ENCODE measurements at places on chromosomes 12 and 14.
A peak's percentile ranks its signal among the peaks of the same experiment; 100 is the strongest.

DNA sequence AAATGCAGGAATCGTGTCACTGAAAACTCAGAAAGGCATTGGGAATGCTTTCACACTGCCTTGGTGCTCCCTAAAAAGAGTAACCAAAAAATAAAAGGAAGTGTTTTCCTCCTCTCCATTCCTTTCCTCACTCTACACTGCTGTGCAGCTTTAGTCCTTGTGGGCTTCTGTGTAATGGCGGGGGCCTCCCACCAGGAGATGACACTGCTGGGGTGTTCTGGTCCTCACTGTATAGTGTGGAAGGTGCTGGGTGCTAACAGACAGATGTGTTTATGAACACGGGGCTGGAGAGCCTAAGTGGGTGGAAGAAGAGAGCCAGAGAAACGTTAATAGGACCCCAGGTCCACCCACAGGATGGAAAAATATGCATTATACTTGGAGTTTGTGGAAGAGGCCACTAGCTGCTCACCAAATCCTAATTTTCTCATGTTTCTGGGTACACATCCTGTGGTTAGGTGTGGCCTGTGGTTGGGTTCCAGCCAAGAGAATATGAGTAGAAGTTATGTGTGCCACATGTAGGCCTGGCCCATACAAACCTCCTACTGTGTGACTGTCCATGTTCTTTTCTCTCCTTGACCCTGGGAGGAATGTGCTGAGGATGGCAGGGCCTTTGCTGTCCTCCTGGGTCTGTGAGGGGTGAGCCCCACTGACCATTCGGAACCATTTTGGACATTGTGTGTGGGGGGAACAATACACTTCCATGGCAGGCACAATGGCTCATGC, 14.0 kb upstream of the C1S start:
- DNase-seq, result no peak

- DNase-seq, result no peak
These were observed 16.7 kb upstream of the IFNG start for GRCh38 chr12:68176257-68176656.

DNA sequence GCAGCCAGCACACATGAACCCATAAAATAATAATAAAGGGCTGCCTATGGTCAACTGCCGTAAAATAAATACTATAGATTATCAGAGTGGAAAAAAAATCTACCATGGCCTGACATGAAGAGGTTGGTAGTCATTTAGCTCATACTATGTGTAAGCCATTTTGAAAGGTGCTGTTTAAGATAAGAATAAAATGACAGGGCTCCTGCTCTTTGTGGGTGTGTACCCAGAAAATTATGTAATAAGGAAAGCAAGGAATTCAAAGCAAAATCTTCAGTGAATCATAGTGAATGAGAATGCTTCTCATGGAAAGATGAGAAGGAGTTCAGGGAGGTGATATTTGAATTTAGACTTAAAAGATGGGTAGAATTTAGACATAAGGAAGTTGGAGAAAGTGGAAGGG, 42.9 kb upstream of the PPM1H start:
- no peak for DNase-seq

- DNase-seq, result no peak
These were observed 3.1 kb upstream of the LMO3 start for GRCh38 chr12:16608946-16609539.

GRCh38 chr12:2429032-2429431, 365.7 kb upstream of the FKBP4 start:
- no peak for DNase-seq

- DNase-seq, result no peak
These were observed 126.6 kb downstream of the PPM1H start for GRCh38 chr12:62808166-62808879.

GRCh38 chr12:28936711-28937110, 212.4 kb upstream of the FAR2 start:
- DNase-seq, result no peak

DNA sequence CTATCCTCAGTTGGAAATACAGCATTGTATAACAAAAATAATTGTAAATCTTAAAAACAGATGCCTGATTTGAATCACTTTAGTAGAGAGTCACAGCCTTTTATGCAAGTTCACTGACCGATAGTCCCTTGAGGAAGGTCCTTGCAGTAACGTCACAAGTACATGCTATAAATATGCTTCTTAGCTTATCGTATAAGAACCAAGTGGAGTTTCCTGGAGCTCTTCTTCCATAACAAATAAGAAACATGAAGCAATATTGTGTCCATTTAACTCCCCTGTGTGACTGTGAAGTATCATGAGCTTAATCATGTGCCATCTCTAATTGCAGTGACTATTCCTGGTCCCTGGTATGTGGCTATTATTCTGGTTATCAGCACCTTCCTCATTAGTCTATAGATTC, 107.9 kb downstream of the SLC38A4 start:
- no peak for DNase-seq

DNA sequence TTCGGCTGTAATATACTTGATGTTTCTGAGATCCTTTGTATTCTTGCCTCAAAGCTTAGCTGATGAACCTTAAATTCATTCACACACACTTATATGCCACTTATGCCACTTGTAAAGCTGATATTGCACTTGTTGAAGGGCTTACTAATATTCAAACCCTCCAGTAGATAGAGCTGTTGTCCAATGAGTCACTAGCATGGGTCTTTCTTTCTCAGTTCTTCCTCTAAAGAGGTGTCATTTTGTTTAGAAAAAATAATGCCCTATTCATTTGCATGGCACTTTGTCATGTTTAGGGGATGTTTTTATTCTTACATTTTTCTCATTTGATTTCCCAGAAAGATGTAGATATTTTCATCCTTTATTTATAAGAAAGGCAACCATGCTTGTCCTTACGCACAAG, 56.4 kb downstream of the MON2 start:
- DNase-seq, result peak; percentile 4

- DNase-seq, result no peak
These were observed 73.5 kb upstream of the GPHB5 start for GRCh38 chr14:63392236-63392635.

- DNase-seq, result no peak
These were observed 245.6 kb upstream of the NPAS3 start for GRCh38 chr14:32693114-32693513.

GRCh38 chr14:61889914-61890351, 127.7 kb downstream of the SNAPC1 start:
- no peak for DNase-seq

- no peak for DNase-seq
These were observed 88.3 kb upstream of the PLEKHG7 start for GRCh38 chr12:92614502-92614901.

DNA sequence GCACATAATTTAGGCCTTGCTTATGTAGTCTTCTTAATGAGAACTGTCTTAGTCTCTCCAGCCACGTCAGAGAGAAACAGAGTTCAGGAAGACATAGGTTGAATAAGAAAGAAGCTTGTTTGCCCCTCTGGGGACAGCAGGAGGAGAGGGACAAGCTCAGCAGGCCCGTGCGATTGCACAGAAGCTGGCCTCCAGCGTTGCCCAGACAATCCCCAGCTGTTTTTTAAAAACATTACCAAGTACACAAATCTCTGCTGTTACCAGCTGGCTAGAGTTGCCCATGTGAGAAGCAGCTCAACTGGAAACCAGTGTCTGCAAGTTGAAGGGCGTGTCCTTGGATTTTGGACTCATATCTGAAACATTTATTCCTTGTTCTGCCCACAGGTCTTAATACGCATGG, 232.6 kb downstream of the EFCAB11 start:
- no peak for DNase-seq

DNA sequence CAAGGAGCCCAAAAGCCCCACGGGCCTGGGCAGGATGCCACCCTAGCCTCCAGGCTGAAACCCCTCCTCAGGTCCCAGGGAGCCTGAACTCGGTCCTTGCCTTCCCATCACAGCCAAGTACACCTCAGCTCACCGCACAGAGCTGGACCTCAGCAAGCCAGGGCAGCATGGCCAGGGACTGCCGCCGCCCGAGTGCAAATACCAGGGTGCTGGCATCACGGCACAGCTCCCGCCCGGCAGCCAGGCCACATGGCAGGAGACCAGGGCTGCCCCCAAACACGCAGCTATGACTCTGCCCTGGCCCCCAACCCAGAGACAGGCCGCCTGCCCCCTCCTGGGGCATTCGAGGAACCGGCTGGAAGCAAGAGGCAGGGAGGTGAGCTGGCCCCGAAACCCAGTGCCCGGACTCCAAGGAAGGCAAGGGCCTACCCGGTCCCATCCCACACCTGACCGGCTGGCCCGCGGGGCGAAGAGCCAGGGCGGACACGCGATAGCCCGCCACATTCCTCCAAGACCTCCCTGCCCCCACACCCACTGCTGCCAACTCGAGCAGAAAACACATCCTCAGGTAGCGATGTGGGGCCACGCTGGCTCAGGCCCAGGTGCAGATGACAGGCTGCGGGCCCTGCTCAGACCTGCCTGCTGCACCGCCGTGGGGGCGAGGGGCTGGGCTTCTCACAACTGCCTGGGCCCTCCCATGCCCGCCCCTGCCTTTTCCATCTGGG, 2.7 kb downstream of the JAG2 start:
- DNase-seq, result no peak

DNA sequence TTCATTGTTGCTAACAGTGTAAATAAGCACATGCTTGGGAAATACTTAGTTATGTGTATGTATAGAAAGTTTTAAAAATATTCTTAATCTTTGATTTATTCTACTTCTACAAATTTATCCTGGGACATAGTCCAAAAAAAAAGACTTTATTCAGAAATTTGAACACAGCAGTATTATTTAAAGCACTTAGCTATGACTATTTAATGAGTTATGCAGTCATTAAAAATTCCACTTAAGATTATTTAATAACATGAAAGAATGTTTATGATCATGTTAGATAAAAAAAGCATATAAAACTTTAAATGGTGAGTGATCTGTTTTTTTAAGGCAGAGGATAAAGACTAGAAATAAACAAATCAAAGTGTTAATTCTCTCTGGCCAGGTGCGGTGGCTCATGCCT, 78.3 kb downstream of the BAZ1A start:
- no peak for DNase-seq

- peak; percentile 79 for DNase-seq
These were observed 80.3 kb upstream of the GNG2 start for GRCh38 chr14:51780006-51780692.

DNA sequence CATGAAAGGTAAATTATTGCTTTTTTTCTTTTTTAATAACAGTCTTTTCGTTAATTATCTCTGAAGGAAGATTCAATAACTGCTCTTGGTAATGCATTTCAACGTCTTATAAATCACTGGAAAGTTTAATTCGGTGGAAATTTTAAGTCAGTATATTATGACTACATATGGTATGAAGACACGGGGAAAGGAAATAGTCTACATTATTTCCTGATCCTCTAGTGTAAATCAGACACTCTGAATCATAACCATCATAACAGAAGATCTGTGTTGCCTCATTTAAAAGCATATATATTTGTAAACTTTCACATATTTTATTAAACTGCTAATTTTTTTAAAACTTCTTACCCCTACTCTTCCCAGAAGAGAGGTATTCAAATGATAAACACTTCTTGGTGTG, 53.7 kb downstream of the EFCAB11 start:
- DNase-seq, result no peak

- DNase-seq, result no peak
These were observed 9.2 kb upstream of the ZNF385A start for GRCh38 chr12:54393743-54394142.

GRCh38 chr14:95426116-95426475, 90.4 kb downstream of the SYNE3 start:
- no peak for DNase-seq

DNA sequence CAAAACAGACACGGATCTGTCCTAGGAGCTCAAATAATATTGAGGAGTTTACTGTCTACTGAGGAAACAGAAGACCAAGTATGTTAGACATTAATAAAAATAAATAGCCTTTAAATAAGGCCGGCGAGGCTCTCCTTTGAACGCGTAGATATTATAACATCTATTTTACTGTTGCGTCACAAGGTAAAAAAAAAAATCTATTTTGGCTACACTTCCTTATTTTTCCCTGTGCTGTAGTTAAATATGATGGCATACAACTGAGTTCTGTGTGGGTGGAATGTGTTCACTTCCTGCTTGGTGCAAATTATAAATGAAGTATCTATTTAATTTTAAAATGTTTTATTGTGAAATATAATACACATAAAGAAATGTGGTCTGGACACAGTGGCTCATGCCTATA, 17.2 kb upstream of the RAD52 start:
- DNase-seq, result no peak

GRCh38 chr14:103627073-103628025, 1.7 kb upstream of the KLC1 start:
- no peak for DNase-seq

DNA sequence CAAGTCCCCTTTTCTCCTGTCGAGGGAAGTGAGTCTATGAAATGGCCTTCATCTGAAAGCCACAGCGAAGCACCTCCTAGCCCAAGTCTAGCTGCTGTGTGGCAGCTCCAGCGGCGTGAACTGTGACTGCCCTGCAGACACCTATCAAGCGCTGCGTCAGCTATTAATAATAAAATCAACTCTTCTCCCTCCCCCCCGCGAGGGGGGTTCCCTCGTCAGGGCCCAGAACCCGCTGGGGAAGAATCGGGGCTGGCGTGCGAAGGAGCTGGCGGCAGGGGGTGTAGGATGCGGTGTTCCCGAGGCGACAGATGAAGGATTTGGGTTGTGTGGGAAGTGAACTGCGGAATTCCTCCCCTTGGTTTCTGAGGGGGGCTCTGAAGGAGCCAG, 662 bp upstream of the ATP2A2 start:
- peak; percentile 62 for DNase-seq

- no peak for DNase-seq
These were observed 123.5 kb upstream of the KITLG start for GRCh38 chr12:88703790-88704189.

GRCh38 chr12:130715998-130716968, at the start of gene RIMBP2:
TSS of gene RIMBP2 (minus strand) at chr12:130716299. CDS start at chr12:130479013, 237,286 bp downstream.
- DNase-seq, result no peak

- DNase-seq, result no peak
These were observed 45.7 kb upstream of the TSPAN11 start for GRCh38 chr12:30880813-30881212.

DNA sequence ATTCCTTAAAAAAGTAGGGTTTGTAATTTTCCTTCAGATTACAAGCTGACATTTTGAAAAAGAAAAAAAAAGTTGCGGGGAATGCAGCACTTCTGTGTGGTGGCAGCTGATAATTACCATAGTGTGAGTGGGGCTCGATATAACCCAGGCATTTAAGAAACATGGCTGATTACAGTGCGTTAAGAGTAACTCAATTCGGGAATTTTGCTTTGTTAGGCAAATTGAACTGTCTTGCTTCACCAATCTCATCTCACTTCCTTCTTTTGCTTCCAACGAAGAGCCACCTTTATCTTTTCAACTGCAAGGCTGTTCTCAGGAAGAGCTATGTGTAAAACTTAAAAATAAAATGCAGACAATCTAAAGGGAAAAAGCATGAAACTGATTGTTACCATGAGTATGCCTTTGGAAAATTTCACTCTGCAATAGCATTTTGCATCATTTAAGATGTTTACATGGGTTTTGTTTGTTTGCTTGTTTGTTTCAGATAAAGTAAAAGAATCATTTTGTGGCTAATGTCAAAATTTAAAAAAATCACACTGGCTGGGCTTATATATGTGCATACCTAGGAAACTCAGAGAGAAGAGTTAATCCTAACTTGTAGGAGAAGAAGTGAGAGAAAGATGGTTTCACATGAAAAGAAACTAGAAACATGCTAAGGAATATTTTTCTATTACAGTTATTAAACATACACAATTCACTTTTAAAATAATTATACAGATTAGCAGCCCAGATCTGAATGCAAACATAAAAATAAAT, 295.9 kb upstream of the ATP2B1 start:
- DNase-seq, result no peak

GRCh38 chr14:61582815-61583214, 112.5 kb upstream of the HIF1A start:
- no peak for DNase-seq

GRCh38 chr12:11771356-11771755, 121.9 kb downstream of the ETV6 start:
- peak; percentile 39 for DNase-seq

Measured in dermis blood vessel endothelial cell (primary cell).